Frontal cortex (tissue), 4 donors: ENCODE measurements at places on chromosomes 3 and 15. TPM values are rescaled to one million over a fixed set of nuclear protein-coding genes. Genes with fewer than 3 reads are reported as not detected.
A peak's percentile ranks its signal among the peaks of the same experiment; 100 is the strongest.

The KBTBD12 gene
- 0.82 TPM for total RNA-seq

GRCh38 chr3:55790596-55791350, 303.7 kb upstream of the WNT5A start:
- no peak for DNase-seq

The POLQ gene
- 1.2 TPM for total RNA-seq

DNA sequence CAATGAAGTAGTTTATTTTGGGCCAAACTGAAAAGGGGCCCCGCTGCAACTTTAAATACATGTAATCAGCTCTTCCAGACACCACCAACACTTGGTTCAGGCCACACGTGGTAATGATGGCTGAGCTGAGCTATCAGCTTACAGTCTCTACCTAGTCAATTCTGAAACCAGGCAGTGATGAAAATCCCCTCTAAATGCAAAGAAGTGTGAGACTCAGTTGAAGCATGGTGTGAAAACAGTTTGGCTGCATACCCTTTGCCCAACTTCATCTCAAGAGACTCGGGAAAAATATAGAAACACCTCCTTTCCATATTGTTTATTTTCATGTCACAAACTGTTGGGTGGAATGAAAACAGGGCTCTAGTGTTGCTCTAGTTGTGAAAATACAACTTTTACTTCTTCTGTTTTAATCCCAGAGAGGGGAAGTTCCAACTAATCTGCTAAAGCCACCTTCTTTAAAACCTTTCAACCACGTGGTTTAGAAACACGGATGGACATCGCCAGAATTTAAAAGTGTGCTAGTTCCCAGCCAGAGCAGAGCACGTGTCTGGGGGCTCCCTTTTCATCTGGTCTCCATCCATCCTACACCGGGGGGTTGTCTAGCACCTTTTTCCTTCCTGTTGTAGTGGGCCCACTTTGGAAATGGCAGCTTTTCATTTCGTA, 229.1 kb downstream of the EPHB1 start:
- DNase-seq: no peak

GRCh38 chr3:185200639-185201038, 47.8 kb upstream of the C3orf70 start:
- DNase-seq: no peak

DNA sequence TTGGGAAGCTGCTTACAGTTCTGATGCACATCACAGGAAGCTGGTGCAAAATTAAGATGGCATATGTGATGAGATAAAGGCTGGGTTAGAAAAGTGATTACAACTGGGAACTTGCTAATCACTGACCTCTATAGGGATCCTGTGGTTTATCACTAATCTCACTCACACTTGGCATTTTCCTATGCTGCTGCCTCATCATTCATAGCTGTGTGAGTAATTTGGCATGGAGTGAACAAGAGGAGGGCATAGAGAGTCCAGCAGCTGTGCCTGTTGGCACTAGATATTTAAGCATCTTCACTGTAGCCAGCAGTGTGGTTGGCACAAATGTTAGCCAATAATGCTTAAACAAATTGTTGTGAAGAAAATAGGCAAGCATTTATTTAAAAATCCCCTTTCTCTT, 217.7 kb upstream of the CGNL1 start:
- DNase-seq: peak; percentile 4

The LXN gene
- 7.3 TPM for total RNA-seq

DNA sequence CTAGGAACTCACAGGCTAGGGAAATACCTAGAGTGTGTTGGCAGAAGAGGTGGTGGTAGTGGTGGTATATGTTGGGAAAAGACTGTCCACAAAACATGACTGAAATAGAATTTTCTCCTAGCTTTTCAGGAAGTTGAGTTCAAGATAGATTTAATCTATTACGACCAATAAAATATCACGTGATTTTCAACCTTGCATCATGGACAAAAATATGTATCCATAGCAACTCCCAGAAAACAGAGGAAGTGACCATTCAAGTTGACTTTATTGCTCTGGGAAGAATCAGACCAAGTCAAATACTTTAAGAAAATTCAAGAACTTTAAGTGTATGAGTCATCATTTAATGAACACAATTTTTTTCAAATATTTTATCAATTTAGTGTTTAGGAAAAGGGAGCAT, 347.0 kb upstream of the ZNF385D start:
- no peak for DNase-seq

DNA sequence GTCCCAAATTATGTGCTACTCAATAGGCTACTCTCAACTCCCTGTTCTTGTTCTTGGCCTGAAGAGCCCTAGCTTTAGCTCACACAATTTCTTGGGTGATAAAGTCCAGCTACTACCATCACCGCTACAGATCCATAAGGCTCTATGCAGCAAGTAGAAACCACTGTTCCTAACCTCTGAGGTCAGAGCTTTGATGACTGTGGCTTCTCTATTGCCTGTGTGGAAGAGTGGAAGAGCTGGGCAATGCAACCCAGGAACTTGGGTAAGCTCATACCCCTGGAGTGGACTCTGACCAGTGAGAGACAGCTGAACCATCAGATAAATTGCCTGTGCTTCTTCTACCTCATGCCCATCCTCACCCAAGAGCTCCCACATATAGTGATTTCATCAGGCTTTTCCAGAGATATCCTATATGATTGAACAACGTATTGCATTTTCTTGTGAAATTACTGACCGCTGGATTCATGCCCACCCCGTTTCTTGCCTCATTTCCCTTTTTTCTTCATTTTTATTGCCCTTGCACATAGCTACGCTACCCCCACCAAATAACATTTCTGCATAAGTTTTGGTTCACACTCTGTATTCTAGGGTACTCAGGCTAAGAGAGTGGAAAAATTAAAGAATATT, 172.3 kb upstream of the MBNL1 start:
- no peak for DNase-seq

The CCR2 gene
- 0.41 TPM for total RNA-seq

The DAZL gene
- total RNA-seq: not detected

The TIMP4 gene
- 3.3 TPM for total RNA-seq
